ENCODE measurements at places on chromosomes 2 and 18.
A peak's percentile ranks its signal among the peaks of the same experiment; 100 is the strongest.

DNA sequence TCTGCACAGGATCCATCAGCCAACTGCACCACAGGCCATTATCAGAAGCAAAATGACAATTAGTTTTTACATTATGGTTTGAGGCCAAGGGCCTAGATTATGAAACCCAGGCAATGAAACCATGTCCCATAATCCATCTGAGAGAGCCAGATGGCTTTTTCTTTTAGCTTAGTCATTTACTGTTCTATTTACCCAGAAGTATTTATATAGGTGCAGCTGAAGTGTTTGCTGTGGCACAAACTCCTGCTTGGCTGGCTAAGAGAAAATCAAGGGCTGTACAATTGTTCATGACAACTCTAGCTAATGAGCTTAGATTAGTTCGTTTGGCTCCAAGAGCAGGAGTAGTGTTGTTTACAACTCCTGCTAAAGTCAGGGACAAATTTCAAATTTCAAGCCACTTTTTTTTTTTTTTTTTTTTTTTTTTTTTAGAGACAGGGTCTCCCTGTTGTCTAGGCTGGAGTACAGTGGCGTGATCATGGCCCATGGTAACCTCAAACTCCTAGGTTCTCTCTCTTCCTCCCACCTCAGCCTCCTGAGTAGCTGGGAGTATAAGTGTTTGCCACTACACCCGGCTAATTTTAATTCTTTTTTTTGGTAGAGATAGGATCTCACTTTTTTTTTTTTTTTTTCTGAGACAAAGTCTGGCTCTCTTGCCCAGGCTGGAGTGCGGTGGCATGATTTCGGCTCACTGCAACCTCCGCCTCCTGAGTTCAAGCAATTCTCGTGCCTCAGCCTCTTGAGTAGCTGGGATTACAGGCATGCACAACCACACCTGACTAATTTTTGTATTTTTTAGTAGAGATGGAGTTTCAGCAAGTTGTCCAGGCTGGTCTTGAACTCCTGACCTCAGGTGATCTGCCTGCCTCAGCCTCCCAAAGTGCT, 18.4 kb upstream of the REV1 start:
- no peak for DNase-seq

DNA sequence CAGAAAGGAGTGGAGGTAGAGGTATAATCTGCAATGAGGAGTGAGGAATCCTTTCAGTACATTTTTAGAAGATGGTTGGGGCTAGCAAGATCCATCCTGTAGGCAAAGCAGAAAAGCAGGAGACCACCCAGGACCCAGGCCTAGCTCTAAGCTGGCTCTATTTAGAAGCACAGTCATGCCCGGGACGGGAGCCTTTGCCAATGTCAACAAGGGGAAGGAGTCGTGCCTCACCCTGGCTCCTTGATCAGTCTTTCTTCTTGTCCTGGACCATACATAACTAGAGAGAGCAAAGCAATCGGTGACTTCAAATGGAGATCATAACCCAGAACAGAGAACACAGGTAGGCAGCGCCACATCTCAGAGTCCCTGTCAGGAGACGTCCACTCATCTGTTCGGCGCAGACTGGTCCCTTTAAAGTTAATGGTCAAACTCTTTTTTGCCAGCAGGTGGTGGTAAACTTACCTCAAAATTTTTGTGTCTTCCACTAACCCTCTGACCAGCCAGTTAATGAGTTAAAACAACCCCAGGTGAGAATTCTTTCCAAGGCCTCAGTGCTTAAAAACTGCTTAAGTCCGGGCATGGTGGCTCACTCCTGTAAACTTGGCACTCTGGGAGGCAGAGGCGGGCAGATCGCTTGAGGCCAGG, 8.0 kb downstream of the MC5R start:
- peak; percentile 16 for DNase-seq

- DNase-seq = no peak
Observed at GRCh38 chr18:9353596-9353995, 19.0 kb downstream of the TWSG1 start.

DNA sequence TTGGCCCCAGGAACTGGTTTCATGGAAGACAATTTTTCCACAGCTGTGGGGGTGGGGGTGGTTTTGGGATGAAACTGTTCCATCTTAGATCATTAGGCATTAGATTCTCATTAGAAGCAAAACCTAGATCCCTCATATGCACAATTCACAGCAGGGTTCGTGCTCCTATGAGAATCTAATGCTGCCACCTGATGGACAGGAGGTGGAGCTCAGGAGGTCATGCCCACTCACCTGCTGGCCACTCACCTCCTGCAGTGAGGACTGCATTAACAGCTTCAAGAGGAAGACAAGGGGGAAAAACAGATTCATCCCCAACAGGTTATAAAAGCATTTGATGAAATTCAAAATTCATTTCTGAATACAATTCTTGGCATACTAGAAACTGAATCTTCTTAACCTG, 38.5 kb downstream of the THAP4 start:
- DNase-seq = no peak

- DNase-seq = no peak
Observed at GRCh38 chr2:16332681-16333557, 332.7 kb downstream of the CYRIA start.

DNA sequence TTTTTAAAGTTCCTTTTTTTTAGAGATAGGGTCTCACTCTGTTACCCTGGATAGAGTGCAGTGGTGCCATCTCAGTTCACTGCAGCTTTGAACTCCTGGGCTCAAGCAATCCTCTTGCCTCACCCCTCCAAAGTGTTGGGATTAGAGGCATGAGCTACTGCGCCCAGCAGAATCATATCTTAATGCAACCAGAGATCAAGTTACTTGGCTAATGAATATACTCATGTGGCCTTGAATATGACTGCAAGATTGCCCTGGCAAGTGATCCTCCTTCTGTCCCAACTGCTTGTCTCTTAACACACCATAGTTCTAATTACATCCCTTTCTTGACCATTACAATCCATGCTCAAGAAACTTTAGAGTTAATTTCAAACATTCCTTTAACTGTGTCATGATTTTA, 133.5 kb downstream of the SRBD1 start:
- no peak for DNase-seq

DNA sequence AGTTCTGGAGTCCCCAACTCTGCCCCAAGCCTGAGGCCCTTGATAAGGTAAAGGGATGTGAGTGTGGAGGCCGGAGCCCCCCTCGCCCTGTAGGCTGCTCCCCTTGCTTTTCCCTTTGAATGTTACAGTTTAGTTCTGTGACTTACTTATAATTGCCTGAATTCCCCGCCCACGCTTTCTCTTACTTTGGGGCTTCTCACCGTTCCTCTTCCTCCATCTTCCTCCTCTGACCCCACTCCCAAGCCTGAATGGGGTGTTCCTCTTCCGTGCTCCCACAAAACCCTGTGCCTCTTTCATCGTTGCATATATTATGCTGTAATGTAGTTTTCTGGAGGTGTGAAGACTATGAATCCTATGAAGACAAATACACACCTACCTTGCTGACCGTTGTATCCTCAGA, 15.0 kb upstream of the IL1RN start:
- DNase-seq = no peak

GRCh38 chr2:239465017-239466001, 64.5 kb upstream of the HDAC4 start:
- DNase-seq = peak; percentile 30

DNA sequence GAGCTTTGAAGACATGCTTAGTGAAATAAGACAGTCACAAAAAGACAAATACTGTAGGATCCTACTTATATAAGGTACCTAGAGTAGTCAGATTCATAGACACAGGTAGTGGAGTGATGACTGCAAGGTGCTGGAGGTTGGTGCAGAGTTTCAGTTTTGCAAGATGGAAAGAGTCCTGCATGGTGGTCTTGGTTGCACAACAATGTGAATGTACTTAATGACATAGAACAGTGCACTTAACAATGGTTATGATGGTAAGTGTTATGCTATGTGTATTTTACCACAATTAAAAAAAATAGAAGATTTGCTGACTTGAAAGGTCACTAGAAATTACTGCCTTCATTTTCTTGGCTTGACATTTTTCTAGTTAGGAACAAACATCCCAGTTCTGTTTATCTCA, 9.5 kb downstream of the CERS6 start:
- DNase-seq = no peak

GRCh38 chr18:63135101-63135500, 184.5 kb downstream of the BCL2 start:
- DNase-seq = no peak

GRCh38 chr2:80393991-80394390, 89.4 kb upstream of the LRRTM1 start:
- no peak for DNase-seq

DNA sequence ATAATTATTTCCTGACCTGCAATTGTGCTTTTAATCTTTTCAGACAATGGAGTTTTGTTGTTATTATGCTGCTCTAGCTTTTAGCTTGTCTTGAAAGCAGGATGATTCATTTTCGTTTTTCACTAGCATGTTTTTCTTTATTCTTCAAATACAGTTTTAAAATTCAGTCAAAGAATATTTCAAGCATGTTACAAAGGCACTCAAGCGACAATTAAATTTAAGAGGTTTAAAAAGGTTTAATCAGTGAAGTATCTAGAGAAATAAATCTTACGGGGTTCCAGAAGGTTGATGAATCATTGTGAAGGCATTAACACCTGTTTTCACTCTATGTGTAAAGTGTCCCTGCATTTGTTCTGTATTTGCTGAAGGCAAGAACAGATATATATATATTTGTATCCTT, 390.7 kb upstream of the TMEFF2 start:
- DNase-seq = no peak

DNA sequence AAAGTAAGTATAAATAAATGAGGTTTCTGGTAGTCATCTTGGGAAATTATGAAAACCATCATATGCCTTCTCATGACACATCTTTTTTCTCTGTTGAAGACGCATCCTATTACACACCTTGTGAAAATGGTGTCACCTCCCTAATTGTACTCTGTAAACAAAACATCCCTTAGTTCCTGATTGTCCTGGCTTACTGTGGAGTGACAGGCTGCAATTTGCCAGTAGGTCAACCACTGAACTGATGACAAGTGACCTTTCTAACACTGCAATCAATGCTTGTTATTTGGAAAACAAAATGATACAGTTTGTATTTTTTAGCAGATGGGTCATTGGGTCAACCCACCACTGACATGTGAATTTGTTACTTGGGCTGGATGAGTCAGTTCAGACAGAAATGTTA, 219.5 kb downstream of the PTPRM start:
- DNase-seq = no peak

DNA sequence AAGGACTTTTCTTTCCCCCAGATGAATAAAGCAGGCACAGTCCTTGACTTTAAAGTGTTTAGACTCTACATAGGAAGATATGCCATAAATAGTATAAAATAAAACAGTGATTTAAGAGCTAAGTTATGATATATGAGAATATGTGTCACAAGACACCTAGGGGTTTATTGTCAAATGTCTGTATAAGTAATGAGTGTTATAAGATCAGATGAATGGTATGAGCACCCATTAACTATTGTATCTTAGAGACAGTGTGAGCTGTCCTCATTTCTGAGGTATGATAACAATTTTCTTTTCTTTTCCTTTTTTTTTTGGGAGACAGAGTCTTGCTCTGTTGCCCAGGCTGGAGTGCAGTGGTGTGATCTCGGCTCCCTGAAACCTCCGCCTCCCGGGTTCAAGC, 365.3 kb downstream of the RND3 start:
- DNase-seq = no peak

GRCh38 chr2:19363474-19363778, 5.0 kb upstream of the OSR1 start:
- DNase-seq = no peak

- DNase-seq = no peak
Observed at GRCh38 chr2:128717758-128718710, 399.4 kb upstream of the HS6ST1 start.

GRCh38 chr2:134183679-134184078, 70.2 kb upstream of the MGAT5 start:
- DNase-seq = no peak

GRCh38 chr2:234249873-234250272, 199.4 kb downstream of the SPP2 start:
- DNase-seq = peak; percentile 90
